ENCODE measurements at places on chromosomes 16 and 17. TPM values are rescaled to one million over a fixed set of nuclear protein-coding genes. Genes with fewer than 3 reads are reported as not detected.

DNA sequence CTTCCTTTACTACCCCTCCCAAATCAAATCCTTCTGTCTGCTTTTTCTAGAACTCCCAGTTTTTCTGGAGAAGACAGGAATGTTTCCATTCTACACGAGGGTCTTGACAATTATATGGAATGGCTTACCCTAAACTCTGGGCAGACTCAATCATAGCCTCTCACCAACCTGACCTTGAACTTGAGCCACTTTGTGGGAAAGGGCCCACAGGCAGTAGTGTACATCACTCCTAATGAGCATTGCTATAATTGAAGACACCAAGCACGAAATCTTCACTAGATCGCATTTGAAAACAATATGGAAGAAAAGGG, 1.6 kb upstream of the HOXB13 start:
- H3K27me3 ChIP-seq = no peaks in the 10 kb centered on the region
- H3K27ac ChIP-seq = peak overlapping the region; percentile 91
- H3K4me3 ChIP-seq = no peak overlapping the region

GRCh38 chr16:425740-426114, 278 bp downstream of the RAB11FIP3 start:
- H3K4me1 ChIP-seq = peaks cover 23% of the 10 kb centered on the region
- no peak overlapping the region for H3K27ac ChIP-seq
- no peak for DNase-seq
- no peaks in the 10 kb centered on the region for H3K27me3 ChIP-seq
- no peaks in the 10 kb centered on the region for H3K36me3 ChIP-seq

- no peaks in the 10 kb centered on the region for H3K27me3 ChIP-seq
- peak; percentile 67 for DNase-seq
- peak overlapping the region; percentile 37 for H3K27ac ChIP-seq
- H3K4me1 ChIP-seq = peaks cover 15% of the 10 kb centered on the region
These were observed 5.2 kb upstream of the SYNRG start for GRCh38 chr17:37614391-37614790.

GRCh38 chr16:65531475-65531874, 409.6 kb upstream of the CDH11 start:
- no peak for DNase-seq
- no peaks in the 10 kb centered on the region for H3K27me3 ChIP-seq
- no peak overlapping the region for H3K4me3 ChIP-seq
- no peak overlapping the region for H3K27ac ChIP-seq

DNA sequence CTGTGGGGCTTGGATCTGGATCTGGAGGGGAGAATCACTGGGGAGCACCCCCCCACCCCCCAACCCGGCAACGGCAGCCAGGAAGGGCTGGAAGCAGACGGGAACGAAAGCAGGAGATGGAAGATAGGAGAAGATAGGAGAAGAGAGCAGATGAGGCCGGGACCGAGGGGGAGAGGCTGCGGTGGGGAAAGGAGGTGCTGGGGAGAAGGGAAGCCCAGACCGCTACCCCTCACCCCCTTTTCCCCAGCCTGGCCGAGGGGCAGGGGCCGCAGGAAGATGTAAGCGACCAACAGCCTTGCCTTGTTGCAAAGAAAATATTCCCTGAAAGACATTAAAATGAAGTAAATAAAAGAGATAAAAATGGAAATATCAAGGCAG, 26.8 kb upstream of the CBFA2T3 start:
- no peak for DNase-seq
- H3K36me3 ChIP-seq = no peaks in the 10 kb centered on the region
- no peak overlapping the region for H3K4me3 ChIP-seq
- peaks cover 13% of the 10 kb centered on the region for H3K27me3 ChIP-seq
- H3K27ac ChIP-seq = no peak overlapping the region

DNA sequence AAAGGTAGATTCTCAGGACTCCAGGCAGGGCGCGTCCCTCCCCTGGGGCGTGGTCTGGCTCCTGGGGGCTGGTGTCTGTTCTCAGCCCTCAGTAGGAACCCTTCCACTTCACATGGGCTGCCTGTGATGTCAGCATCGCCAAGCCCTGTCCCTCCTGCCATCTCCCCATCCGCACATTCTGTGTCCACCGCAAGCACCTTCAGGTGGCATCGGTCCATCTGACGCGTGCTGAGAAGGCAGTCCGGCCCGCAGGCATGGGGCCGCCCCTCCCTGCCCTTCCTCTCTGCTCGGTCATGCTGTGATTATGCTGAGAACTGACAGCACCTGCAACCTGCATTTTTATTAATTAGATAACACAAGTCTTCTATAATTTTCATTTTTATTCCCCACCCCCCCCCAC, 12.7 kb upstream of the DNAH17 start:
- H3K36me3 ChIP-seq = no peaks in the 10 kb centered on the region
- no peak overlapping the region for H3K4me3 ChIP-seq
- peaks cover 24% of the 10 kb centered on the region for H3K4me1 ChIP-seq
- no peak overlapping the region for H3K27ac ChIP-seq
- H3K27me3 ChIP-seq = peaks cover 26% of the 10 kb centered on the region
- DNase-seq = peak; percentile 43

DNA sequence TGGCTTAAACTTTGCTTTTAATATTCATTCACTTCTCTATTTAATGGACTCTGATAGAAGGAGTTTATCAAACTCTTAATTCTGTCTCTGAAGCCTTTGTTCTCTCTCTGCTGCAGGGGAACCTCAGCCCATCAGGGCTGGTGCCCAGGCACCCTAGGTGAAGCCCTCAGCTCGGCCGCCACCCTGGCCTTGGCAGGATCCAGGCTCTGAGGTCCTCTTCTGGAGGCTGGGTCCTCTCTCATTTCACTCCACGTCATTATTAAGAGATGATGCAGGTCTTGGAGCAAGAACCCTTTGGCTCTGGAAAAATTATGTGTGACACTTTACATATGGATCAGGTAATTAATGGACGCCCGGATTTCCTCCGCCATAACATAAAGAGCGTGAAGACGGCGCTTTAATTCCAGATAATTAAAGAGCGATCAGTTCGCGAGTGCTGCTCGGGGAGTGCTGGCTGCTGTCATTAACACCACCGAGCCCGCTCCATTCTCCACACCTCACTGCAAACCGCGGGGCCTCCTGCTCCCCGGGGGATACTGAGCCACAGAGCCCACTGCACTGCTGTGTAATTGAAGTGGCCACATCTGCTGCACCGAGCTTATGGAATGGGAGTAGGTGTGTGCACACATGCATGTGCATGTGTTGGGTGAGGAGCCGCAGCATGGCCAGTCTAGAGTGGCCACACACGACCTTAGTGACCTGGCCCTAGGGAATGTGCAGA, 259.4 kb upstream of the TNRC6C start:
- no peaks in the 10 kb centered on the region for H3K36me3 ChIP-seq
- H3K27me3 ChIP-seq = peaks cover 85% of the 10 kb centered on the region
- H3K4me1 ChIP-seq = no peaks in the 10 kb centered on the region
- no peak for DNase-seq

- no peaks in the 10 kb centered on the region for H3K4me1 ChIP-seq
- peaks cover 24% of the 10 kb centered on the region for H3K27me3 ChIP-seq
- no peak for DNase-seq
- H3K27ac ChIP-seq = no peak overlapping the region
- H3K4me3 ChIP-seq = no peak overlapping the region
These were observed 30.4 kb upstream of the HS3ST3B1 start for GRCh38 chr17:14270508-14270907.

- H3K27me3 ChIP-seq = no peaks in the 10 kb centered on the region
- peaks cover 7% of the 10 kb centered on the region for H3K36me3 ChIP-seq
- H3K4me1 ChIP-seq = peaks cover 25% of the 10 kb centered on the region
These were observed 597 bp downstream of the OVCA2 start for GRCh38 chr17:2042390-2042847.

DNA sequence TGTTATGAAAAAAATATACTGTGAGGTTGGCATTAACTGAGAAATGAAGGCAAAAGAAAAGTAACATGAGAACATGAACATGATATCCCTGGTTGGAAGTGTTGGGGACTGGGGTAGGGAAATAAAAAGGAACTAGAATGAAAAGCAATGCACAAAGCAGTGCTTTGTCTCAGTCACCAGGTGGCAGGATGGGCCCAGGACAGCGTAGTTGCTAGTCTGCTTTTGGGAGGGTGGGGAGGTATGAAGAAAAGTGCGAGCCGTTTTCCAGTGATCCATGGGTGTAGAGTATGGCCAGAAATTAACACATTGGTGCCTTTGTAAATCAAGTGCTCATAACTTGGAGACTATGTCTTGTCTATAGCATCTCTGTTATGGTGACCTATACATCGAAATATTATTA, 662.5 kb upstream of the SALL1 start:
- H3K4me1 ChIP-seq = no peaks in the 10 kb centered on the region
- H3K36me3 ChIP-seq = no peaks in the 10 kb centered on the region
- no peak overlapping the region for H3K27ac ChIP-seq
- H3K4me3 ChIP-seq = no peak overlapping the region

GRCh38 chr17:45235416-45236281, 14.0 kb downstream of the FMNL1 start:
- no peaks in the 10 kb centered on the region for H3K27me3 ChIP-seq
- no peak overlapping the region for H3K27ac ChIP-seq
- no peaks in the 10 kb centered on the region for H3K36me3 ChIP-seq
- peaks cover 8% of the 10 kb centered on the region for H3K4me1 ChIP-seq

DNA sequence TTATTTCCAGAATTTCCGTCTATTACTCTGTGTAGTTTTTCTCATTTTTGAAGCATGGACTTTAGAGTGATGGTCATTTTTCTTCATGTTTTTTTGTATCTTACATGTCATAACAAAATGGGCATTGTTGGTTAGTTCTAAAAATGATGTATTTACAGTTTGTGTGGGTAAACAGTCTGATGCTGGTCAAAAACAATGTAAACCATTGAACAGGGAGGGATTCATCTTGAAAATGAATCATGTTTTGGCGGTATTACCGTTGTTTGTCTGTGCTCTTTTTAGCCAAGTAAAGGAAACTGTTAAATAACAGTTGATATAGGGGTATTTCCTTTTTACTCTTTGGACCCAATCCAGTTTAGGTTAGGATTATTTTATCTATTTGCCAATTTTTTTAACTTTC, 315.8 kb downstream of the BCAS3 start:
- 0 out of 2 replicates have a peak, but pooled peaks cover 7% of the 10 kb centered on the region for H3K4me1 ChIP-seq
- no peaks in the 10 kb centered on the region for H3K36me3 ChIP-seq
- H3K4me3 ChIP-seq = no peak overlapping the region
- H3K27me3 ChIP-seq = no peaks in the 10 kb centered on the region

DNA sequence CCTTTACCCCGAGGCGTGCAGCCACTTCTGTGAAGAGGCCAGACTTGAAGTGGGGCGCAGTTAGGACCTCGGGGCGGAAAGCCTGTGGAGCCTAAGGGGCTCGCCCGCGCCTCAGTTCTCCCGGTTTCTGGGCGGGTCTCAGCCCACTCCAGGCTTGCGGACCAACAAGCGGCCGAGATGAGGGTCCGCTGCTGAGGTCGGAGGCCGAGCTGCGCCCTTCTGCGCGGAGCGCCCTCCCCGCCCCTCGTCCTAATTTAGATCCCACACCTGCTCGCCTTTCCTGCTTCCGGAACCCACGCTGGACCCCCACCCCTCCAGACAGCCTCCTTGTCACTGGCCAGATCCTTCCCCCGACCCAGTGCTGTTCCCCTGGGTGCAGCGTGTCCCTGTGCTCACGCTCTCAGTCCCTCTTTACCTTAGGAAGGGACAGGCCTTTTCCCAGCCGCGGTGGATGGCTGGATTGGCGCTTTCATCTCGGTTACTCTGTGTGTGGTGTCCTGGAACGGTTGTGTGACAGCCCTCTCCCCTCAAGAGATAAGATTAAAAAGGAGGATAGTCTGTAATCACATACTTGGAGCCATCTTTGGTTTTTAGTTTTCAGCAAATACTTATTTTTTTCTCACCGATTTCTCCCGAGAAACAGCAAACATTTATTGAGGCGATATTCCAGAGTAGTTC, 933 bp upstream of the ATXN7L3 start:
- peaks cover 14% of the 10 kb centered on the region for H3K36me3 ChIP-seq
- peak overlapping the region; percentile 89 for H3K4me3 ChIP-seq
- H3K27me3 ChIP-seq = no peaks in the 10 kb centered on the region
- no peak for DNase-seq
- H3K4me1 ChIP-seq = peaks cover 40% of the 10 kb centered on the region
- H3K27ac ChIP-seq = peak overlapping the region; percentile 79

DNA sequence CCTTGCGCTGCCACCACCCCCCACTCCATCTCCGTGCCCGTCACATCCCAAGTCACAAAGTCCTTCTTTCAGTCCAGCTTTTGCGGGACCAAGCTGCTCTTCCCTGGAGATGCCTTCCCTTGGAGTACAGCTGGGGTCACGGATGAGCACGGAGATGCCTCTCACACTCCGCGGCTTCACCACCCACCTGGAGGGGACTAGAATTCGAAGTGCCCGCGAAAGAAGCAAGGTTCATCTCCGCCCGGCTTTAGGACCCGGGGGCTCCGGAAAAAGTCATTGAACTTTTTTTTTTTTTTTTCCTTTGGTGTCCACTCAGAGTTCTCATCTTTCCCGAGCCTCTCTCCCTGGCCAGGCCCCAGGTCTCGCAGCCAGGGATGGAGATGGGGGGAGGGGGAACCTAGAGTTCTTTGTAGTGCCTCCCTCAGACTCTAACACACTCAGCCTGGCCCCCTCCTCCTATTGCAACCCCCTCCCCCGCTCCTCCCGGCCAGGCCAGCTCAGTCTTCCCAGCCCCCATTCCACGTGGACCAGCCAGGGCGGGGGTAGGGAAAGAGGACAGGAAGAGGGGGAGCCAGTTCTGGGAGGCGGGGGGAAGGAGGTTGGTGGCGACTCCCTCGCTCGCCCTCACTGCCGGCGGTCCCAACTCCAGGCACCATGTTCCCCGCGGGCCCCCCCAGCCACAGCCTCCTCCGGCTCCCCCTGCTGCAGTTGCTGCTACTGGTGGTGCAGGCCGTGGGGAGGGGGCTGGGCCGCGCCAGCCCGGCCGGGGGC, at the start of gene FKBP10:
Gene FKBP10, plus strand, starts transcription at position 624 of the 771 bp plus-strand sequence. Its CDS starts 31 bp downstream, at position 655.
- H3K36me3 ChIP-seq = no peaks in the 10 kb centered on the region
- H3K4me1 ChIP-seq = peaks cover 27% of the 10 kb centered on the region
- peak; percentile 68 for DNase-seq
- peak within 1 kb of the TSS; percentile 65 for H3K27ac ChIP-seq
- H3K27me3 ChIP-seq = no peaks in the 10 kb centered on the region

- no peak for DNase-seq
- H3K27ac ChIP-seq = no peak overlapping the region
- no peaks in the 10 kb centered on the region for H3K27me3 ChIP-seq
- H3K4me3 ChIP-seq = no peak overlapping the region
These were observed 4.4 kb downstream of the NHERF2 start for GRCh38 chr16:2031081-2031577.

DNA sequence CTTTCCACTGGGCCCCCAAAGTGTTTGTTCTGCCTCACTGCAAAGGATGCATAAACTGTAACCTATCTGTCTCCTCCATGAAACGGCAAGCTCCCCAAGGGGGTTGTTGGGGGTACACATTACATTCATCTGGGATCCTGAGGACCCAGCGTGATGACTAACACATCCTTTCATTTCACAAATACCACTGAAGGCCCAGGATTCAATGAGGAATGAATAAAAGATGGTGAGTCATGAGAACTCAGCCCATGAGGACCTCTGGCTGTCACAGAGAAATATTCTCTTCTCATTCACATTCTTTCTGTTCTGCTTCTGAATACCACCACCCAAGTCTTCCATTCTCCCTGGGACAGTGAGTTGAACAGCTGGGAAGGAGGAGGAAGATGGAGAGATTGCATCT, 149.8 kb downstream of the RBFOX3 start:
- DNase-seq = peak; percentile 32
- peaks cover 45% of the 10 kb centered on the region for H3K27me3 ChIP-seq
- no peak overlapping the region for H3K27ac ChIP-seq
- no peaks in the 10 kb centered on the region for H3K36me3 ChIP-seq
- H3K4me3 ChIP-seq = no peak overlapping the region

The LLGL2 gene
- total RNA-seq = 122 TPM

The AFMID gene
- 53.1 TPM for total RNA-seq

The PROCA1 gene
- 2.6 TPM for total RNA-seq

The CDH15 gene
- 1.5 TPM for total RNA-seq

The TOM1L2 gene
- 53.3 TPM for total RNA-seq

The G6PC1 gene
- not detected for total RNA-seq
